ENCODE measurements at places on chromosomes 7 and 10.

DNA sequence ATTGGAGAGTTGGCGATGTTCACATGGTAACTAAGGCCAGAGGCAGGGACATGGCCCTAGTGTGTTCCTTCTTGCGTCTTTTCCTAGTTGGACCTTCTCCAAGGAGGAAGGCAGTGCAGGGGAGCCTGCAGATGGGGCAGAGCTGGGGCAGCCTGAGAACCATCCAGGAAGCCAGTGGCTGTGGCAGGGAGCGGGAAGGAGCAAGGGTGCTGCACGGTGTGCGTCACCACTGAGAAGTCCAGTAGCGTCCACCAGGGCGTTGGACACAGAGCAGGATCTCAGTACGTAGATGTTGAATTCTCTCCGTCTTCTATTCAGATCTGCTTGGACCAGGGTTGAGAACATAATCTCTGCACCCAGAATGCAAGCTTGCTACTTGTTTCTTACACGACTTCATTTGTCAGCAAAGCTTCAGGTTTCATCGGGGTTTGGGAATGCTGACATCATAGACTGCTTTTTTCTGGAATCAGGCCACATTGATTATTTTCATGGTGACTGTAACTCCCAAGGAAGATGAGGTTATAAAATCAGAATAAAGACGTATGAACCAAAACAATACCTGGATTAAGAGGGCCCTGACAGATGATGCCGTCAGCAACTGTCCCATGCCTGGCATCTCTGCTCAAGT, 130.3 kb downstream of the HECW1 start:
- DNase-seq = no peak

GRCh38 chr10:49827297-49827696, 65.2 kb upstream of the OGDHL start:
- DNase-seq = no peak

DNA sequence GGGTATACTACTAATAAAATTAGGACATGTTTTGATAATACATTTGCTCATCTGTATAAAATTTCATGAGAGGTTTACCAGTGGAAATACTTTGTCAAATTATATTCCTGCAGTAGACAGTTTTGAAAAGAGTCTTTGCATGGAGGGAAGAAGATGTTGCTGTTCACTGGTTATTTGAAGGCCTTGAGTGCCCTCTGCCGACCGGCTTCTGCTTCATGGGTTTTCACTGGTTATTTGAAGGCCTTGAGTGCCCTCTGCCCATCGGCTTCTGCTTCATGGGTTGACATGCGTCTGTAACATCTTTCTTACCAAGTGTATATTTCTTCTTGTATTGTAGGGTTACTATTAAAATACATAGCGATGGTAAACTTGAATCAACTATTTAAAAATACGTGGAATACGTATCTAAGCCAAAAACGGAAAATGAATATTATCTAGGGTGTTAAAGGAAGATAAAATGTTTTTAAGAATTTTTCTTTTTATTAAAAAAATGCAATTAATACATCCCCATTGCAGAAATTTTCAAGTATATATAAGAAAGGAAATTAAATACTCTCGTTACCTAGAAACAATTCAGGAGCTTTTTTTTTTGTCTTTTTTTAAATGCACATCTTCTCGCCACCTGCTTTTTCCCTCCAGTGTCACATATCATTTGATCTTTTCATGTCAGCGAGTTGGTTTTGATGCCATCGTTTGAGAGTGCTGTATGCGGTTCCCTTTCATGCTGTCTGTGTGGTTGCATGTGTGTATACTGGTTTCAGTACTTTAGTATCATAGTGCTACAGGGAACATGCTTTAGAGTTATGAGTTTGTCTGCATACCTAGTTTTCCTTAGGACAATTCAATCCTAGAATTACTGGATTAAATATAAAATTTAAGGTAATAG, 73.4 kb downstream of the SHH start:
- peak; percentile 72 for DNase-seq

GRCh38 chr7:20385126-20385525, 54.4 kb downstream of the ITGB8 start:
- DNase-seq = no peak

GRCh38 chr10:63206997-63207811, 74.1 kb downstream of the NRBF2 start:
- DNase-seq = peak; percentile 51

DNA sequence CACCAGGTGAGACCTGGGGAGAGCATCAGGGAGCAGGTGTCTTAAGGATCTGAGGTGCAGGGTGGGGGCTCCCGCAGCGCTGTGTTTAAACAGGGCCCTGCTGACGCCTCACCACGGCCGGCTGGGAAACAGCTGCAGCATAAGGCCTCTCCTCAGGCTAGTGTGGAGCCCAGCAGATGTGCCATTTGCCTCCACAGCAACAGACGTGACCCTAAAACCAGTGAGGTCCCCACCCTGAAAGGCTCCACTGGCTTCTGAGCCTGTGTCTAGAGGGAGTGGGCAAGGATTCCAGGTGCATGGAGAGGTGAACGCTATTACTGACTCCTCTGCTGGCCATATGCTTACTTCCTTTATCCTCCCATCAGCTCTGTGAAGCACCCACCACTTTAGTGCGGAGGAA, 47.8 kb downstream of the SYPL1 start:
- DNase-seq = no peak

- no peak for DNase-seq
These were observed 177.8 kb downstream of the PIP4K2A start for GRCh38 chr10:22536620-22537019.

GRCh38 chr7:23714579-23714978, 4.6 kb downstream of the STK31 start:
- no peak for DNase-seq

- DNase-seq = peak; percentile 92
These were observed 1.5 kb downstream of the IL15RA start for GRCh38 chr10:5975641-5976473.

DNA sequence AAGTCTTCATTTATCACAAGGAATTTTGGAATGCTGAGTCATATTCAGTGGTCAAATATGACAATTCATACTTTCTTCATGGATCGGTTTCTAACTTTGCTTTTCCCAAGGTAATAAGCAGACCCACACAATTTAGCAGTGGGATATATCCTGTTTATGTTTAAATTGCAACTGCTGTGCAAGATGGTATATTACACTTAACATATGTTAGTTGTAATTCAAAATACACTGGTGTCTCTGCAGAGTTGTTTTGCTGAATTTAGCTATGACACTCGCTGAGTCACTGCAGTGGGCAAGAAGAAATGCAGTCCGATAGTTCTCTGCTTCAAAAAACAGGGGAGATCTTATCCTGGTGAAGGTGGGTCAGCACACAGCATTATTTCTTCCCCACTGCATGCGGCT, 194.8 kb upstream of the PTN start:
- no peak for DNase-seq

DNA sequence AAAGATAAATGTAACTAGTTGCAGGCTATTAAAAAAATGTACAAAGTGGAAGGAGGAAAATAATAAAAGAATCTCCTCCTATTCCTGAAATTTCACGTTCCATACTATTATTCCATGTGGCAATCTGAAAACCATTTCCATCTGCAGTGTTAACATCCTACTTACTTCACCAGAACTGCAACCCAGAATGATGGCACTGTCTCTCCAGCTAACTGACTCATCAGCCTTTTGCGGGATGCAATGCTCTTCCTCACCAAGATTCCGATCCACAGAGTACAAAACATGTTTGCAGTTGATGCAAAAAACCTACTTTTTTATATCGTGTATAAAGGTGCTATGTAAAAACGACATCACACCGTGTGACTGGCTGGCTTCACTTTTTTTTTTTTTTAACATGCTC, 50.8 kb downstream of the ESYT2 start:
- no peak for DNase-seq

GRCh38 chr10:48232717-48233447, 41.6 kb downstream of the FRMPD2 start:
- no peak for DNase-seq

- DNase-seq = no peak
These were observed 74.2 kb downstream of the COL13A1 start for GRCh38 chr10:69875856-69876255.

DNA sequence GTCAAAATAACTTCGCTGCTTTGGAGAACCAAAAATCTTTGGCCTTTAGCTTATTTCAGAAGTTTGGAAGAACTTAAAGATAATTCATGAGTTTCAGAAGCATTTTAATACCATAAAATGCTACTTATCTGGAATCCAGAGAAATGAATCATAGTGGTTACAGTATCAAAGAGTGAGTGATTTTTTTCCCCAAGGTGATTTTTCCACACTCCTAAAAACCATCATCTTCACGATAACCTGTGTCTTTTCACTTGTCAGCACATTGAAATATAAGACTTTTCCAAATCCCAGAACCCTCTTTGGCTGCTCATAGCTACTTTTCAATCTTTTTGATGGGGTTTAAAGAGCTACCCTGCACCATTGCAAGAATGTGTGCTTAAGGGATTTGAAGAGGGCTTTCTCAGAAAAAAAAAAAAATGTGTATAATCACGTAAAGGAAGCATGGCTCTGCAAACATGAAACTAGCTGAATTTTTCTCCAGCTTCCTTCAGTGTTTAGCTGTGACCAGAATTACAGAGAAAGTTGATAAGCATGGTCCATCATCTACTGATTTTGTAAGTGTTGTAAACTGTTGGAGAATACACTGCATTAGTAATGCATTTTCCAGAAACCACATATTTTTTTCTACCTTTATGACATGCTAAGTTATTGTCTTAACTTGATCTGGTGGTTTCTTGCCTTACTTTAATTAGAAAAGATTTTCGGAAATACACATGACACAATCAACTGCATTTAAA, 134.9 kb downstream of the BICC1 start:
- no peak for DNase-seq

DNA sequence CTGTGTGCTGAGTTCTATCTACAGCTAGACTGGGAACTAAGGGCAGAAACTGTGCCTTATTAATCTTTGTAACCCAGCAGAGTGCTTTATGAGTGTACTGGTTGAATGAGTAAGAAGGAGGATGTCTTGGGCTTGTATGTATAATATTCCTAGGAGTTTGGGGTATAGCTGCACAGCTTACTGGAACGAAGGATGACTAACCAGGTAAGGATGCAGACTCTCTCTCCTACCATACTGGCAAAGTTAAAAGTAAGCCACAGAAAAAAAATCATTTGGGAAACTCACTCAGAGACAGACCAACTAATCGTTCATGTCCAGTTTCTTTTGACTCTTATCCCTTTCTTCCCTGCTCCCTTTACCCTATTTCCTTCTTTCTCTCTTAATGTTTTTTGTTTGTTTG, 1.4 kb upstream of the DHTKD1 start:
- no peak for DNase-seq

- peak; percentile 23 for DNase-seq
These were observed 445 bp downstream of the PPA1 start for GRCh38 chr10:70232859-70233108.

GRCh38 chr7:79984210-79984609, 150.4 kb upstream of the GNAI1 start:
- no peak for DNase-seq

DNA sequence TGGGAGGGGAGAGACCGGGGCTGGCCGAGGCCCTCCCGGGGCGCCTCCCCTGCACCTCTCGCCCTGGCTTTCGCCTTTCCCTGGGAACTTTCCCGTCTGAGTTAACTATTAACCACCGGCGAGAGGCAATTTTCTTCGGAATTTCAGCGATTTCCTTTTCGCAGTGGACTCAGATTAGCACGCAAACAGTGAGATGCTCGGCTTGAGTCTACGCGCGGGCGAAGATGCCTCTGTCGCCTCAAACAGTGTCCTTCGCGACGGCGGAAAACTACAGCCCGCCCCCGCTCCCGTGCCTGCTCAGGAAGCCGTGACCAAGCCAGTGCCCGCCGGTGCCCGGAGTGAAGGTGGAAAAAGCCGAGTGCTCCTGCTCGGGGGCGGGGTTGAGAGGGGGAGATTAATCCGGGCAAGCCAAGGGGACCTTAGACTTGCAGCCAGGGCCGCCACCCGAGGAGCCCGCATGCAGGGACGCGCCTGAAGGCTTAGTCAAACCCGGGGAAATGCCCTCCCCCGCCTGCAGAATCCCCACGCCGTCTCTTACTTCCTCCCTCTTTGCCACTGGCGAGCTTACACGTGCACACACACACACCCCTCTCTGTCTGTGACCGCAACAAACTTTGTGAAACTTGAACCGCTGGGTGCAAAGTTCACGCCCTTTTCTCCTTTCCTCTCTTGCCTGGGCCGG, 14.5 kb upstream of the PAX2 start:
- peak; percentile 60 for DNase-seq

GRCh38 chr10:22473044-22473443, 127.7 kb downstream of the SPAG6 start:
- no peak for DNase-seq

DNA sequence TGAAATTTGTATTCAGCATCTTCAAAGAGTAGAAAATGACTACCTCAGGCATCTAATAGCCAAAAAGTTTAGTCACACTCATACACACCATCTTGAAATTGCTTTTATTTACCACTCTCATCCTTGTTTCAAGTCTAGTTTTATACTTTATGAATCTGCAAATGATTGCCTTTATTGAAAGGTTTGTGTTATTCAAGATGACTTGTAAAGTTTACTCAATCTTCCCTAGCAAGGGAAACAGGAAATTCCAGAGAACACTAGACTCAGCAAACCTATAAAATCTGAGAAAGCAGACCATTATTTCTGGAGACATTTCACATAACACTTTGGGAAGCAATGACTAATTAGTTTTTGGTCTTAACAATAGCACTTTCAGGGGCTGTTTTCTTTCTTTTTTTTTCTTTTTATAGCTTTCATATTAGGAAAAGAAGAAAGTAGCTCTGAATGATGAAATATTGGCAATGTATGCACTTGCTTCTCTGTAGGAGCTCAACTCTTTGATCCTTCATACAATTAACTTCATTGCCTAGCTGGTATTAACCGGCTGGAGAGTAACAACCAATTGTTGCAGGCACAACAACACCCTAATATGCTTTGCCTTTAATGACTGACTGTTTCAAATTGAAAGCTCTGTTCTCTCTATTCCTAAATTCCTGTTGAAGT, 68.9 kb upstream of the HDAC9 start:
- no peak for DNase-seq

- DNase-seq = peak; percentile 24
These were observed 59.7 kb downstream of the PROSER2 start for GRCh38 chr10:11882646-11883375.

- DNase-seq = no peak
These were observed 222.6 kb upstream of the NFE2L3 start for GRCh38 chr7:25929448-25929847.

GRCh38 chr10:62084451-62084850, 183.0 kb downstream of the ARID5B start:
- no peak for DNase-seq

Data from activated CD4-positive, alpha-beta T cell treated with anti-CD3 and anti-CD28 coated beads, Interleukin-2, Interleukin-6, amounts not matched to agents 100 ng/mL and 50 ng/mL, durations not matched to agents 16 hours and 8 hours (primary cell).